Stimulated activated CD4-positive, alpha-beta T cell treated with anti-CD3 and anti-CD28 coated beads, Interleukin-2, amount 100 ng/mL, for 24 hours (primary cell): ENCODE measurements at places on chromosomes 12 and 14.

DNA sequence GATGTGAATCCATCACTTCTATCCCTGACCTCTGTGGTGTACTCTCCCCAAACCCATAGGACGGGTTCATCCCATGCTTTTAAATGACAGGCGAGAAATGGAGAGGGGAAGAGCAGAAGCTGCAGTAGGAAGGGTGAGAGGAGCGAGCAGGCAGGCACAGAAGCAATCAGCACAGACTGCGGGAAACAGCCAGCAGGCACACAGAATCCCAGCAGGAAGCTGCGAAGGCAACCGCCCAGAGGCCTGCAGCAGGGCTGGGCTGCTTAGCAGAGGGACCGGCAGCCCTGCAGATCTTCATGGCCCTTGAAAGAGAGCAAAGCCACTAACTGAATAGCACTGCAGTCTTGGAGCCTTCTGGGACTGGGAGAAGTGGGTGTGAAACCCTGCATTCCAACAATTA is 287.0 kb upstream of the FKBP4 start:
- DNase-seq, result no peak

- DNase-seq, result no peak
These were observed 150.2 kb upstream of the BMP4 start for GRCh38 chr14:54106661-54107377.

- no peak for DNase-seq
These were observed 49.2 kb downstream of the FUT8 start for GRCh38 chr14:65461730-65462129.

GRCh38 chr12:116598311-116599284 is 39.4 kb downstream of the MAP1LC3B2 start:
- DNase-seq, result no peak

DNA sequence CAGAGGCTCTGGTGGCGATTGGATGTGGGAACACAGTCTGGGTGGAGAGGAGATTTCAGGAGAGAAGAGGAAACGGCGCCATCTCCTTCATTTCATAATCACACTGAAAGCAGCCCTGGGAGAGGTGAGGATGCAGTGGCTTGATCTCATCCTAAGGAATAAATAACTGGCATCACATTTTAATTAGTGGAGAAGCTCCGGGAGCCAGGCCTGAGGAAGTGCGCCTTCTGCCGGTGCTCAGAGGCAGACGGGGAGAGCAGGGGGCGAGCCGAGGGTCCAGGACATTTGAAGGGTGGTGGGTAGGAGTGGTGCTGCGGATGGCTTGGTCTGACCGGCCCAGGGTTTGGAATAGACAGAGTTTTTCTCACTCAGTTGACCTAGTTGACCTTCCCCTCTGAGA is 265.0 kb downstream of the CACNA1C start:
- DNase-seq, result no peak

DNA sequence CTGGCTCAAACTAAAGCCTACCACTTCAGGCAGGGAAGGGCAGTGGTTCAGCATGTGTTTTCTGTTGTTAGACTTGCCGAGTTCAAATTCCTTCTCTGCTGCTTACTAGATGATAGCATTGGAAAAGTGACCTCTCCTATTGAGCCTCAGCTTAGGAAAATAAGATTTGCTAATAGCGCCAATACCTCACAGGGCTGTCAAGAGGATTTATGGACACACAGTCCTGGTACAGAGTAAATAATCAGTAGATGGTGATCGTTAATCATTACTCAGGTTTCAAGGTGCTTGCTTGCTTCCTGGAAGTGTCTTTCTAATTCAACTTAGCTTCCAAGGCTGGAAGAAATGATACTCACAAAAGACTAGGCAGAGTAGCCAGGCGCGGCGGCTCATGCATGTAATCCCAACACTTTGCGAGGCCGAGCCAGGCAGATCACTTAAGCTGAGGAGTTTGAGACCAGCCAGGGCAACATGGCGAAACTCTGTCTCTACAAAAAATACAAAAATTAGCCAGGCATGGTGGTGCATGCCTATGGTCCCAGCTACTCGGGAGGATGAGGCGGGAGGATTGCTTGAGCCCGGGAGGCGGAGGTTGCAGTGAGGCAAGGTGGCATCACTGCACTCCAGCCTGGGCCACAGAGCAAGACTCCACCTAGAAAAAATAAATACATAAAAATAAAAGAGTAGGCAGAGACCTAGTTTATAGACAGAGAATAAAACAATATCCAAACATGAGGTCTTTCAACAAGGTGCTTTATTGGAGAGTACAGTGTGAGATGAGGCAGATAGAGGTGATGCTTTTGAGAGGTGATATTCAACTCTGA is 6.0 kb downstream of the PLA2G1B start:
- no peak for DNase-seq

- no peak for DNase-seq
These were observed 176.7 kb downstream of the DACT1 start for GRCh38 chr14:58814466-58814865.

- no peak for DNase-seq
These were observed 63.2 kb downstream of the KLHL28 start for GRCh38 chr14:44898551-44898950.

DNA sequence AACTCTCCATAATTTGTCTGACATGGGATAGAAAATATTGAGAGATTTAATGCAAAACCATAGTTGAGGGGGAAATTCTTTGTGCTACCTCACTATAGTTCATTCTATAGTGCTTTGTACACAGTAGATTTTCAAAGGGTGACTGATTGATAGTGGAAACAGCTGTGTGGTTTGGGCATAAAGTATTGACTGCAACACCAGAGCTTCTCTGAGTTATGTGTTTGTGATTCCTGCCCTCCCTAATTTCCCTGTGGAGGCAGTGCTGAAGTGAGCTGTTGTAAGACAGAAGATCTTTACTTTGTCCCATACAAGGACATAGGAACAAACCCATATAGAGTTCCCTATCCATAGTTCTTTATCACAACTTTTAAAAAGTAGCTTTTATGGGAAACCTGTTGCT is 47.1 kb downstream of the PTPRQ start:
- no peak for DNase-seq

GRCh38 chr12:16228067-16228466 is 49.4 kb downstream of the SLC15A5 start:
- no peak for DNase-seq

- DNase-seq, result no peak
These were observed 99.6 kb downstream of the DENND5B start for GRCh38 chr12:31491241-31491794.

DNA sequence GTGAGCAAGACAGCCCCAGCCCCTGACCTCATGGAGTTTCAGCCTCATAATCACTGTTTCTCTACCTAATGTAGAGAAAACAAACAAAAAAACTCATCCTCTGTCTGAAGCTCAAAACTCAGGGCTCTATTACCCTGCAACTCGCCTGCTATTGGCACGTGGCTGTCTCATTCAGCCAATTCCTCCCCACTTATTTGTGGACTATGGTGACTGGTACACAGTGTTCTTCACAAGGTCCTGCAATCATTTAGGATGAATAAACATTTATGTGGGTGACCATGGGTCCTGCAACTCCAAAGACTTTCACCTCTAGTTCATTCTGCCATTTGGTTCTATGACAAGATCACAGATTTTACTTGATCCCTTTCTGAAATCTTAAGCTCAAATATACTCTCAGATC is 4.7 kb downstream of the PPP2R3C start:
- DNase-seq, result no peak

- peak; percentile 2 for DNase-seq
These were observed 73.8 kb downstream of the NTF3 start for GRCh38 chr12:5505751-5506150.

DNA sequence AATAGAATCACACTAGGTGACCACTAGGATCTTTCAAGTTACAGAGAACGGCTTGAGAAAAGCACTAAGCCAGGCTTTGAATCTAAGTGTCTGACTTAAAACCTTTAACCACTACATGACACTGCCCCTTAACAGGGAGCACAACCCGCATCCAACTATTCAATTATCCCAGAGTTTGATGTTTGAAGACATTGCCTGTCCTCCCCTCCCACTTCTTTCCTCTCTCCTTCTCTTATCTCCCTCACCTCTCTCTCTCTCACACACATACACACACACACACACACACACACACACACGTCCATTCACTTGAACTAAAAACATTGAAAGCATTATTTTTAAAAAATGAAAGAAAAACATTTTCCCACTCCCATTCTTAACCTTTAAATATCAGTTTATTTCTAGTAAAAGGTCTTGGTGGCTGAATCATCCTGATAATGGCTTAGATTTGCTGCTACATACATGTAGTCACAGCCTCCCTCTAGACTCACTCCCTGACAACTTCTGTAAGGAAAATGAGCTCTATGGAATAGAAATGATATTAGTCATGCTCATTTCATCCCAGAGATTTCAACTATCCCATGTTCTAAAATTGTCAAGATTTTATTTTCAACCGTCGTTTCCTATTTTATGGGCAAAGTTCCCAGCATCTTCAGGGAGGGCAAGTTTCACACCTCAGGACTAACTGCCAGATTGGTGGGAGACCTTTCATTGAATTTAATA is 53.5 kb upstream of the RAP1B start:
- no peak for DNase-seq

- DNase-seq, result no peak
These were observed 39.8 kb downstream of the SVOP start for GRCh38 chr12:108980831-108981618.

GRCh38 chr12:59425798-59426197 is 170.0 kb upstream of the SLC16A7 start:
- no peak for DNase-seq

GRCh38 chr12:105419606-105420005 is 89.1 kb downstream of the C12orf75 start:
- DNase-seq, result no peak

DNA sequence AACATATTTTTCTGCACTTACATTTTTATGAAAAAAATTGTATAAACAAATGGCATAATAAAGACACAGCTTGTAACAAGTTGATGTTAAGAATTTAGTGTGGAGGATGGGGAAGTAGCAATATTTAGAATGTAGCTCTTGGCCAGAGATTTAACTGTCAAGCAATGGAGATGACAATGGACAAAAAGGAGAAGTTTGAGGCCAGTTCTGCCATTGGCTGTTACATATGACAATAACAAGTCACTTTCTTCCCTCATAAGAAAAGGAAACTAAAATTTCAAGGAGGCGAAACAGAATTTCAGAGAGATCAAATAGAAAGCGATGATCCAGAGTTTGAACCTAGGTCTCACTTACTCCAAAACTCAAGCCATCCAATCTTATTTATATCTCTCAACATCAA is 122.8 kb upstream of the CCDC175 start:
- no peak for DNase-seq

DNA sequence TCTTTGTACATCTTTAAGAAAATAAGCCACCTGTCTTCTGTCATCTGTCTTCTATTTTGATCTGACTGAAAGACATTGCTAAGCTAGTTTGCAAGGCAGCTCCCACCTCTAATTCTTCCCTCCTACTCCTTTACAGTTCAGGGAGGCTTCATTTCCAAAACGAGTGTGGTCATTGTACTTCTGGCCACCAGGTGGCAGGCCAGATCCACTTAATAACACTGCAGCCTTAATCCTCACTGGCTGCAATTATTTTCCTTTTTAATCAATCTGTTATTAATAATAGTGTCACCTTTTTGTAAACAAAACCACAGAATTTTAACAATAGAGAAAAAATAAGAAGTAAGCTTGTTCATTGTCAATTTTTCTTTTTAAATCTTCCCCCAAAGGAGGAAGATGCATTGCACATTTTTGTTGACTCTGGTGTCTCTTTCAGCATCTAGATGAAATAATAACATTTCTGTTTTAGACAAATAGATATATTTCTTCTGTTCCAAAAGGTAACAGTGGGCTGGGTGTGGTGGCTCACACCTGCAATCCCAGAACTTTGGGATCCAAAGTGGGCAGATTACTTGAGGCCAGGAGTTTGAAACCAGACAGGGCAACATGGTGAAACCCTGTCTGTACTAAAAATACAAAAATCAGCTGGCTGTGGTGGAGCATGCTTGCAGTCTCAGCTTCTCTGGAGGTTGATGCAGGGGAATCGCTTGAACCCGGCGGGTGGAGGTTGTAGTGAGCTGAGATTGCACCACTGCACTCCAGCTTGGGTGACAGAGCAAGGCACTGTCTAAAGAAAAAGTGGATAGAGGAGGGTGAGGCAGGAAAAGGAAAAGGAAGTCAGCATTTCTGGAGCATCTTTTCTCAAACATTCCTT is 23.3 kb downstream of the GABARAPL1 start:
- DNase-seq, result peak; percentile 46

DNA sequence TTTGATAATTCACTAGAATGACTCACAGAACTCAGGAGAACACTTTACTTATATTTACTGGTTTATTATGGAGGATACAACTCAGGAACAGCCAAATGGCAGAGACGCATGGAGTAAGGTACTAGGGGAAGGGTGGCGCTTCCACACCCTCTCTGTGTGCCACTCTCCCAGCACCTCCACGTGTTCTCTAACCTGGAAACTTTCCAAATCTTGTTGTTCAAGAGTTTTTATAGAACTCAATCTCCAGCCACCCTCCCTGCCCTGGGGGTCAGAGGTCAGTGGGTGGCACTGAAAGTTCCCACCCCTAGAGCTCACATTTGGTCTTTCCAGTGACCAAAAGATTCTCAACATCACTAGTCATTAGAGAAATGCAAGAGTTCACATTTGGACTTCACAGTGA is 13.2 kb downstream of the TRIM9 start:
- no peak for DNase-seq

GRCh38 chr12:48311313-48311712 is 39.4 kb downstream of the ZNF641 start:
- DNase-seq, result no peak

GRCh38 chr14:101654051-101654450 is 92.8 kb downstream of the DIO3 start:
- no peak for DNase-seq

- no peak for DNase-seq
These were observed 7.6 kb downstream of the AJUBA start for GRCh38 chr14:22974530-22975313.

GRCh38 chr14:99969673-99970322 is 95.4 kb upstream of the EVL start:
- no peak for DNase-seq
